ENCODE measurements at places on chromosomes 7 and 10.
A peak's percentile ranks its signal among the peaks of the same experiment; 100 is the strongest.

GRCh38 chr7:7570584-7570983, 3.9 kb downstream of the MIOS start:
- DNase-seq, result no peak

GRCh38 chr7:132061937-132062336, 505.5 kb upstream of the PODXL start:
- no peak for DNase-seq

DNA sequence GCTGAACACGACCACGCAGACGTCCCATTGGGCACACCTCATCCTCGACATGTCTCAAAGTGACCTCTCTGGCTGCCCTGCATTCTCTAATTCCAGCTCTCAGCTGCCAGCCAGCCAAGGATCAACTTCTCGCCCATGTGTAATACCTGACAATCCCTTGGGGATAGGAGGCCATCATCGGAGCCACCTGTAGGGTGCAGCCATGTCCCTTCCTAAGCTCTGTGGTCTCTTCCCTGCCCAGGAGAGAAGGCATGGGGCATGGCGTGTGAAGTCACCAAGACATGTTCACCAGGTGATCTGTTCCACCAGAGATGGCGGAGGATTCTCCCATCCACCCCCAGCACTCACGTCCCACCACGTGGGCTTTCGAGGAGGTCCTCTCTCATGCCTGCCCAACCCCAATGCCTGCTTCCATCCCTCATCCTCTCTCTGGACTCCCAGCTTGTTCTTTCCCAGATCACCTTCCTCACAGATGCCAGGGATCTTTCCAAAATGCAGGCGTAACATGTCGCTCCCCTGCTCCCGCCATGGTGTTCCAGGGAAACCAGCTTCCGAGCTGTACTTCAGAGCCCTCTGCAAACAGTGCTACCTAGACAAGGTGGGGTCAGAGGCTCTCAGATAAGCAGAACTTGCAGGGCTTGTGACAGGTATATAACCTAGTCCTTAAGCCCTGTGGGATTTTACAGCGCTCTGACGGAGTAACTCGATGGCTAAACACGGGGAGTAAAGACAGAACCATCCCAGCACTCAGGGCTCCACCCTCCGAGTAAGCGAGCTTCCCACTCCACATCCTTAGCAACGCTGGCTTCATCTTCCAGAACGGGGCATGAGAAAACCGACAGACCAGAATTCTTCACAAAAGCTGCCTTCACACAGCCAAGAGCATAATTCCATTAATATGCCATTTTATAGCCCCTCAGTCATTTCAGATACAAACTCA, 41.1 kb downstream of the BRI3 start:
- no peak for DNase-seq

DNA sequence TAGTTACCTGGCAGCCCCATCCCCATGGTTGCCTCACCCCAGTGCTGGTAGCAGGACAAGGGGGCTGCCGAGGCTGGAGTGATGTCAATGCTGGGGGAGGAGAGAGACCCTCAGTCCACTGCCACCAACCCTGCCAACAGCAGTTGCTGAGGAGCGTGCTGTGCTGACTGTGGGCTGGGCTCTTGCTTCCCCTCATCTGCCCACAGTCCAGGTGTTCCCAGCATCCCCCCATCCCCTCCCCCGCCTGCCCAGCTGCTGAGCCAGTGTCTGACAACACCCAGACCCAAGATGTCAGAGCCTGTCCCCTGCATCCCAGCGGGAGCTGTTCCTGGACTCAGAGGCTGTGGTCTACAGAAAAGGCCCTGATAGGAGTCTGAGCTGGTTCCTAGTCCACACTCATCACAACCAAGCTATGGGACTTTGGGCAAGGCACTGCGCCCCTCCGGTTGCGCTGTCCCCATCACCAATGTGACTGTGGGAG, 14.6 kb upstream of the PSAP start:
- no peak for DNase-seq

DNA sequence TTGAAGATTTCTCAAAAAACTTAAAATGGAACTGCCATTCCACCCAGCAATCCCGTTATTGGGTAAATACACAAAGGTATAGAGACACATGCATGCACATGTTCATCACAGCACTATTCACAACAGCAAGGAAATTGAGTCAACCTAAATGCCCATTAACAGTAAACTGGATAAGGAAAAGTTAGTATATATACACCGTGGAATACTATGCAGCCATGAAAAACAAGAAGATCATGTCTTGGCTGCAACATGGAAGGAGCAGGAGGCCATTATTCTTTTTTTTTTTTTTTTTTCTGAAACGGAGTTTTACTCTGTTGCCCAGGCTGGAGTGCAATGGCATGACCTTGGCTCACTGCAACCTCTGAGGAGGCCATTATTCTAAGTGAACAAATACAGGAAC, 749.0 kb downstream of the MAGI2 start:
- DNase-seq, result no peak

- DNase-seq, result no peak
Measured at GRCh38 chr7:28811008-28811407, 147.1 kb downstream of the TRIL start.

DNA sequence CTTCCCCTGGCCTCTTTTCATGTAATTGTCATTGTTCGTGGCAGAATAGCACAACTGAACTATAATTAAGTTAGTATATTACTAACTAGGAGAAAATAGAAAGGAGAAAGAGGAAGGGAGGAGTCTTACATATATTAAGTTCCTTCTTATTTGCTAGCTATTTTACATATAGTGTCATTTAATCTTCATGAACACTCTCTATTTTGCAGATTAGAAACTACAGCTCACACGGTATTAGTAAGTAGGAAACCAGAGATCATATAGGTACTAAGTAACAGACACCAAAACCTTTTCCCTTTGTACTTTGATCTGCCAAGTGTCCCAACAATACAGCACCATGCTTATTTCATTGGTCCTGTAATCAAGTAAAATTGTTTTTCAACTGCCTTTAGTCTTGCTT, 202.4 kb upstream of the HPS1 start:
- no peak for DNase-seq

DNA sequence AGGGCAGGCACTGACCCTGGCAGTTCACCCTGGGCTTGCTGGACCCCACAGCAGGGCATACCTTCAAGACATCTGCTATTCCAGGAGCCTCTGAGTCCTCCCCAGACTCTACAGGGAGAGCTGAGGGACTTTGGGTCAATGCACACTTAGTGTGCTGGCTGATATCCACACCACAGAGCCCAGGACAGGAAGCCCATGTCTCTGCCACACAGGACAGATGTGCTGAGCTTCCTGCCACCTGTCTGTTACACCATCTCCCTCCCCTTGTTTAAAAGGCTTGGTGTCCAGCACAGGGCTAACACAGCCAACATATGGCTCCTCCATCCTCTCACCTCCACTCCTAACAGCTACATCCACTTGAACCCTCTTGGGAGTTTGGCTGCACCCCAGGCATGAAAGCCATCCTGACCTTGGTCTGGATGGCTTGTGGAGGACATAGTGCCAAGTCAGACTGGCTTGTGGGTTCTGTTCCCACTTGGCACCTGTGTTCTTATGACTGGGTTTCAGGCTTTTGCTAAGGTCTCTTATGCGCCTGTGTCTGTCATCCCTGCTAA, 529.8 kb downstream of the GALNT17 start:
- no peak for DNase-seq

- DNase-seq, result no peak
Measured at GRCh38 chr10:36540611-36541010, 584.8 kb upstream of the ANKRD30A start.

DNA sequence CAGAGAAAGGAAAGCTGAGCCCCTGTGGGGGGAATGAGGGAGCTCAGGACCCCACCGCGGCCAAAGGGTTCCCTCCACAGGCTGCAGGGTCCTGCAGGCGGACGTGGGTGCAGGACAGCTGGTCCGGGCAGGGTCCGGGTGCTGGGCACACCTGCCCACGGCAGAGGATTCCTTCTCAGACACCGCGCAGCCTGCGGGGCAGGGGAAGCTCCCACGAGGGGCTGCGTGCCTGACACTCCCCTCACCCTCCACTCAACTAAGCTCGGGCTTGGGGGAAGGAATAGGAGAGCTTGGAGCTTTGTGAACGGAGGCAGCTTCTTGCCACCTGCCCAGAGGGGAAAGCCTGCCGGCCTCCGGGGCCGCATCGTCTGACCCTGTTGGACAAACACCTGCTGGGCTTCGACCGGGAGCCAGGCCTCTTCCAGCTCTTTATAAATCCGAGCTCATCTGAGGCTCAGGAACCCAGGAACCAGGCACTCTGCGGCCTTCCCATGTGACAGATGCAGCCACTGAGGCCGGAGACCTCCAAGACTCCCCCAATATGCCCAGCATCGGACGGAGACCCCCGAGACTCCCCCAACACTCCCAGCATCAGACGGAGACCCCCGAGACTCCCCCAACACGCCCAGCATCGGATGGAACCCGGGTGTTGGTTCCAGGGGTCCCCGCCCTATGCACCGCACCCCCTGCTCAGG, 97.3 kb downstream of the PDGFA start:
- no peak for DNase-seq

- peak; percentile 38 for DNase-seq
Measured at GRCh38 chr7:148711191-148712102, 12.7 kb downstream of the CUL1 start.

- no peak for DNase-seq
Measured at GRCh38 chr7:129375141-129375938, 58.9 kb upstream of the STRIP2 start.

- DNase-seq, result no peak
Measured at GRCh38 chr7:114567416-114567815, 152.8 kb downstream of the FOXP2 start.

DNA sequence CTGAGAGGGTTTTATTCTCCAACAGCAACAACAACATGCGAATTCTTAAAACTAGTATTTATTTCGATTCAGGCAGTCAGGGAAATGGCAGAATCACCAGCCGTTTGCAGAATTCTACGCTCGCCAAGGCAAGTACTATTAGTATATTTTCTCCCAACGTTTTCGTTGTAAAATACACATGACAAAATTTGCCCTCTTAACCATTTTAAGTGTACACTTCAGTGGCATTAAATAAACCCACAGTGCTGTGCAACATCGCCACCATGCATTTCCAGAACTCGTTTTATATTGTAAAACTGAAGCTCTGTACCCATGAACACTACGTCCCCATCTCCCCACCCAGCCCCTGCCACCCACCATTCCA, 10.8 kb downstream of the EN2 start:
- DNase-seq, result no peak

- DNase-seq, result no peak
Measured at GRCh38 chr7:101435461-101436220, 73.0 kb downstream of the COL26A1 start.

- no peak for DNase-seq
Measured at GRCh38 chr10:27373566-27374160, 130.4 kb upstream of the RAB18 start.

GRCh38 chr10:91804126-91804510, 5.9 kb downstream of the TNKS2 start:
- DNase-seq, result no peak

- no peak for DNase-seq
Measured at GRCh38 chr7:296373-296945, 6.5 kb downstream of the FOXL3 start.

- DNase-seq, result peak; percentile 65
Measured at GRCh38 chr7:139562961-139563565, 39.6 kb downstream of the CLEC2L start.

GRCh38 chr7:80724249-80724871, 85.9 kb downstream of the CD36 start:
- no peak for DNase-seq

GRCh38 chr7:28452681-28453080, 40.4 kb downstream of the CREB5 start:
- DNase-seq, result no peak

- no peak for DNase-seq
Measured at GRCh38 chr10:129775681-129776080, 188.4 kb downstream of the EBF3 start.

- DNase-seq, result no peak
Measured at GRCh38 chr10:18134921-18135320, 5.3 kb upstream of the CACNB2 start.

DNA sequence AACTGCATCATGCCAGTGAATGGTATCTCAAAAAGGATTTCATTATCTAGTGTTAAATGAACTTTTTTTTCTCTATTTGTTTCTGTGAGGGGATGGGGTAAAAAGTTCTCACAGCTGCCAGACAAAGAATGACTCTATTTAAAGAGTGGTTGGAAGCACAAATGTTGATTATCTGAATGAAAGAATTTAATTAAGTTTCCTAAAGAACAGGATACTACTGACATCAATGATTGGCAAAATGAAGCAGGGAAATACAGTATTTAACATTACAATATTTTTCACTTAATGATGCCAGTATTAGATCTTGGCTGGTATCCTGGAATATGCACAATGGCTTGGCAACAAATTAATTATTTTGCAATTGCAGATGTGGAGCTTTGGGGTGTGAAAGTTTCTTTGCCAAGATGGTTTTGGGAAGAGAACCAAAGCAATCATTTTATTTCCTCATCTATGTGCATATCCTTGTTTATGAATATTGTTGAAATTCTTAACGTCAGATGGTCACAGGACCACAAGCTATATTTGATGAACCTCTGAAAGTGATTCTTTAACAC, 336.8 kb downstream of the ARL4A start:
- DNase-seq, result no peak

- peak; percentile 88 for DNase-seq
Measured at GRCh38 chr10:119700321-119700954, 25.4 kb upstream of the INPP5F start.

GRCh38 chr7:98133181-98133580, 26.5 kb downstream of the LMTK2 start:
- DNase-seq, result peak; percentile 86

GRCh38 chr10:6050801-6051445, 11.2 kb downstream of the IL2RA start:
- DNase-seq, result peak; percentile 99

DNA sequence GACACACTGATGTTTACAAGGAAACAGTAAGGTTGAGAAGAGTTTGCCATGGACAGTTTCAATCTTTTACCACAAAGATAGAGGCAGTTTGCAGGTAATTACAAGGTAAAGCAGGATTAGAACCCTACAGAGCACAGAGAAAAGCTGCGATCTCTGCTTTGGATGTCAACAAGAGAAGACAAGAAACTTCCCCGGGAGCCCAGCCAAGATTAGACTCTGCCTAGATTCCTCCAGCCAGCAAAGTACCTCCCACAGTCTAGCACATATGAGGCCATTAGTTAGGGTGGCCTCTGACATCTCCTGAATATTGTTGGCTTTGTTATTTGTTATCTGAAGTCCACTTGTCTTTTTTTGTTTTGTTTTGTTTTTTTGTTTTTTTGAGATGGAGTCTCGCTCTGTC, 178.1 kb downstream of the CALN1 start:
- no peak for DNase-seq

GRCh38 chr10:8594176-8594575, 539.7 kb downstream of the GATA3 start:
- no peak for DNase-seq

DNA sequence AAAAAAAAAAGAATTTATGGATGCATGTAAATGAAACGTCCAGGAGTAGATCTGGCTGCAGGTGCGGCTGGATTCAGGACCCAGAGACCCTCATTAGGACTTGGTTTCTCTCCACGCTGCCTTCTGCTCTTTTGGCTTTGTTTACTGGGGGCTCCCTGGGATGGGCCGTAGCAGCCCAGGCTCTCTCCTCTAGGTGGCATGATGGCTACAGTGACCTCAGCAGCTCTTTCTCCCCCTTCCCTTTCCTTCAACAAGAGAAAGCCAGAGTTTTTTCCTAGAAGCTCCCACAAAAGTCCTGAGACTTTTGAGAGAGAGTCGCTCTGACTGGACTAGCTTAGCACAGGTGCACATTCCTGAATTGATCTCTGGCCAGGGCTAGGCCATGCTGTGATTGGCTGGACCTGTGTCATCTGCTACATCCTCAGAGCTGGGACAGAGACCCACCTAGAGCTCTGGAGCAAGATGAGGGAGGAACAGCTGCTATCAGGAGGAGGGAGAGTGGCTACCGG, 67.8 kb upstream of the PDCD4 start:
- DNase-seq, result peak; percentile 49
